M059J (cell line): ENCODE measurements at places on chromosomes 1 and 21.
A peak's percentile ranks its signal among the peaks of the same experiment; 100 is the strongest.

DNA sequence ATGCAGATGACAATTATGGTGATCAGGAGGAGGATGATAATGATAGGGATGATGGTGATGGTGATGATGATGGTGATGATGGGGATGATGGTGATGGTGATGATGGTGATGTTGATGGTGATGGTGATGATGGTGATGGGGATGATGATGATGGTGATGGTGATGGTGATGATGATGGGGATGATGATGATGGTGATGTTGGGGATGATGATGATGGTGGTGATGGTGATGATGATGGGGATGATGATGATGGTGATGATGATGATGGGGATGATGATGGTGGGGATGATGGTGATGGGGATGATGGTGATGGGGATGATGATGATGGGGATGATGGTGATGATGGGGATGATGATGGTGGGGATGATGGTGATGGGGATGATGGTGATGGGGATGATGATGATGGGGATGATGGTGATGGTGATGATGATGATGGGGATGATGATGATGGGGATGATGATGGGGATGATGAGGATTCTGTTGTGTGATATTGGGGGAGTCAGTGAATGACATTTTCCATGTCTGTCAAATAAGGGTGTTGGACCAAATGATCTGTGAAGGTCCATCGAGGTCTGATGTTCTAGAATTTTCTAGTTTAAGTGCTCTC lies 65.6 kb upstream of the RPL11 start:
- no peak for DNase-seq

GRCh38 chr1:118621839-118622238 lies 366.3 kb downstream of the TBX15 start:
- no peak for DNase-seq

GRCh38 chr1:110850627-110851026 lies 22.3 kb upstream of the CD53 start:
- no peak for DNase-seq

DNA sequence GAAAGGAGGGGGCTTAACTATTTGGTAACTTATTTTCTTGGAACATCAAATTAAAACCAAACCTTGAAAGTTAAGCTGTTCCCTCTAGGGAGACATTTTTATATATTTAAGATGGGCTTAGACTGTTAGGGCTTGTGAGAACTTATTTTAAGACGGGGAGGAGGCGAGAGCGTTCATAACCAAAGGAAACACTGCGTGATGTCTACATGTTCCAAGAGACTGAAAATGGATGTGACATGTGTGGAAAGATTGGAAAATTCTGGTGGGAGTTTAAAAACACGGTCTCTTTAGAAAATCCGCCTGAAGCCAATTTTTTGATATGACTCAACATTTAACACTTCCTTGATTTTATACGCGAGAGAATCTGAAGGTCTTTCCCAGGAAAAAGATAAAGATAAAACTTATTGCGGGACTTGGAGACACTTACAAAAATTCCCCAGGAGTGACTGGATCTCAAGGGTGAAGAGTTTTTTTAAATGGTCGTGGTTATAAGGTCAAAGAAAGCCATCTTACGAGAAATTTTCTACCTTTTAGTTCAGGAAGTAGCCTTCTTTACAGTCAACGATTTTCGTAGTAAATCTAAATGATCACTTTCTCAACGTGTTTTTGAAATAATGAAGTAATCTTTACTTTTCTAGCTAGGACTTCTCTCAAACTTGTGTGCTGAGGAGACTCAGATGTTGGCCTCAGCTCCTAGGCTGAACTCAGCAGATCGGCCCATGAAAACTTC lies 828 bp downstream of the PNRC2 start:
- DNase-seq: peak; percentile 68

DNA sequence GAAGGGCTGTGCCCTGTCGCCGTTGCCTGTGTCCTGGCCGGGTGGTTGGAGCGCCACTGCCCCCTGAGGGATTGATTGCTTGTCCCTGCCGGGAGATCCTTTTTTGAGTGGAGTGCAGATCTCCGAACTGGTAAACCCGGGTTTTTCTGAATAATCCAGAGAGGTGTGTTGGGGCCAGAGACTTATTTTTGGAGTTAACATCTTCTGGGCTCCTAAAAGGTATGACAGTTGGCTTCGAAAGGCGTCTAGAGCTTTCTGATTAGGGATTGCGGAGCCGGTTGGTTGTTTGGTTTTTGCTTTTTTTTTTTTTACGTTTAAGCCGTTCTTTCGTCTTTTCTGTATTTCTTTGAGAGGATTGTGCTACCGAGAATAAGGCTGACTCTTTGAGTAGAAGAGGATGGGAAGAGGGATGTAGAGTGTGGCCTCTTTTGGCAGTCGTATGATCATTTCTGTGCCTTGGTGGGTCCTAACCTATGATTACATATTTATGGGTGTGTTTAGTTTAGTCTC lies 756 bp downstream of the RLF start:
- no peak for DNase-seq

DNA sequence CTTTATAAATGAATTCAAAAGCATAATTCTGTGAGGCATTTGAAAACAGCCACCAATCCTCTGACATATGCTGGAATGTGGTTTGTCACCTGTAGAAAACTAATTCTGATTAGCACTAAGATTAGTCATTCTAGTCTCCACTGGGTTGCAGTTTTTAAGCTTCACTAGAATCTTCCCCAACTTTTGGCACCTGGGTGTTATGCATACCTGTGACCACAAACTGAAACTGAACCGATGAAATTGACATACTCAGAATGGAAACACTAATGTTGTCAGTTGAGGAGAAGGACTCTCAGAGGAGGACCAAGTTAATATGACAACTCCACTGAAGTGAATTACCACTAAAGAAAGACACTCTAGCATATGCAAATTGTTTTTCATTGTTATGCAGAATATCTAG lies 285.8 kb upstream of the NEGR1 start:
- no peak for DNase-seq

- no peak for DNase-seq
Observed at GRCh38 chr1:66402194-66402593, 131.8 kb upstream of the SGIP1 start.

DNA sequence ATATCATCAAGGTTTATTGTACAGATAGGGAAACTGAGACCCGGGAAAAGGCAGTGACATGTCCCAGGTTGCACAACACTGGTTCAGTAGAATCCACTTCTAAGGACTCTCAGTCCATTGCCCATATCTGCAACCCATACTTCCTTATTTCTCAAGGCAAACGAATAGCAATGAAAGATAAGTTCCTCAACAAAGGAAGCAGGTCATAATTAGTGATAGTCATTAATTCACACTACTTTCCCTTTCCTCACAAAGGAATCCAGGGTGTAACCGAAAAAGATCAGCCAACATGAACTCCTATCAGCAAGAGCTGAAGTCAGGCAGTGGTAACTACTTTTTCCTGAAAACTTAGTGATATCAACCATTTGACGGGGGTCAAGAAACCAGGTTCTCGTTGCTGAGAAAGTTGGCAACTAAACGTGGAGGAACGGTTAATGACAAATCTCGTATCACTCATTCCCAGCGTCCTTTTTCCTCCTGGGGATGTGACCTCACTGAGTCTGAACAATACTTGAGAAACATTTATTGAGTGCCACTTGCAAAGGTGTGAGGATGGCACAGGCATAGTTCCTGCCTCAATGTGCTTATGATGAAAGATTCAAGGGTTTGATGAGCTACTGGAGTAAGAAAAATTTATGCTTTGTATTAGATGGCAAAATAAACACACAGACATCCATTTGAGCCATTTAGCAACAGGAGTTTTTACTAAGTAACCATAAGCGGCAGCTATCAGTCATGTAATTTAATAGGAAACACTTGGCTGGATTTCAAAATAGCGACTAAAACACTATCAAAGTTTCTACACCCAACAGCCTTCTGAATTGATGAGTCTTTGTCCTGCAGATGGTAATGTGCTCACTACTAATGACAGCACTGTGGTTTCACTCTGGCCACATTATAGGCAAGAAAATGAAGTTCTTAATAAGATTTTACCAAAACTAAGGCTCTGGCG lies 82.3 kb downstream of the PLPP3 start:
- DNase-seq: no peak

DNA sequence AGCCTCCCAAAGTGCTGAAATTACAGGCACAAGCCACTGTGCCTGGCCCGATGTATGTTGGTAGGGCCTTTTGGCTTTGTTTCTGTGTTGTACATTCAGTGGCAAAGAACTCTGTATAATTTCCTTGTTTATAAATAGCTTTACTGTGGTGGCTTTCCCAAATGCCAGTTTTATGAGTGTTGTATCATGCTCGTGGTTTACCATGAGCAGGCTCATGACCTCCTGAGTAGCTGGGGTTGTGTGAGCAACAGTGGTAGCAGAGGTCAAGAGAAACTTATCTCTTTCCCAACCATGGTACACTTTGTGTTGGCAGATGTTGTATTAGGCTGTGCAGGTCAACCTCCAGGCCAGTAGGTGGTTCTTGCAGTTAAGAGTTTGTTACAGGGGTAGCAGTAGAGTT lies 420.4 kb upstream of the BEND5 start:
- no peak for DNase-seq

DNA sequence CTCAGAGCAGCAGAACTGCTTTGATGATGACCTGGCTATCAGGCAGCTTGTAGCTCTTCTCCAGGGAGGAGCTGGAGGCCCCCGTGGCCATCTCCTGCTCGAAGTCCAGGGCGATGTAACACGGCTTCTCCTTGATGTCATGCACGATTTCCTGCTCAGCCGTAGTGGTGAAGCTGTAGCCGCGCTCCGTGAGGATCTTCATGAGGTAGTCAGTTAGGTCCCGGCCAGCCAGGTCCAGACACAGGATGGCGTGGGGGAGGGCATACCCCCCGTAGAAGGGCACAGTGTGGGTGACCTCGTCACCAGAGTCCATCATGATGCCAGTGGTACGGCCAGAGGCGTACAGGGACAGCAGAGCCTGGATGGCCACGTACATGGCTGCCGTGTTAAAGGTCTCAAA lies 18.3 kb upstream of the TP53BP2 start:
- DNase-seq: no peak

DNA sequence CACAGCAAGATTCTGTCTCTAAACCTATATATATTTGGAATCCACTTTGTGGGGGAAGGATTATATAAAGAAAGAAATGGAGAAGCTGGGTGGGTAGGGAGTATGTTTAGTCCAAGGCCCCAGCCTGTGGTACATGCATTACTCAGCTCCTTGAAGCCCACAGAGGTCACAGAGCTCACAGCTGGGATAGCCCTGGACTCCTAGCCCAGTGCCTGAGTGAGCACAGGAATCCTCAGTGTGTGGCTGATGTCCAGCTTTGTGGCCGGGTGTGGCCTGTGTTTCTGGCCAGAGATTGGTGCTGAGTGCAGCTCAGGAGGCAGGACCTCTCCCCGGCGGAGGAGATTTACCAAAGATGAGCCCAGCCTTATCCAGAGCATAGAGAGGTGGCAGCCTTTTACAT lies 7.6 kb downstream of the CAPN9 start:
- peak; percentile 75 for DNase-seq

- no peak for DNase-seq
Observed at GRCh38 chr1:201253411-201253810, 29.9 kb upstream of the PKP1 start.

GRCh38 chr1:19084206-19084738 lies 125.8 kb downstream of the UBR4 start:
- DNase-seq: no peak

- no peak for DNase-seq
Observed at GRCh38 chr1:161420763-161421455, 53.2 kb upstream of the CFAP126 start.

GRCh38 chr1:61461406-61462384 lies 263.2 kb downstream of the TM2D1 start:
- DNase-seq: no peak

DNA sequence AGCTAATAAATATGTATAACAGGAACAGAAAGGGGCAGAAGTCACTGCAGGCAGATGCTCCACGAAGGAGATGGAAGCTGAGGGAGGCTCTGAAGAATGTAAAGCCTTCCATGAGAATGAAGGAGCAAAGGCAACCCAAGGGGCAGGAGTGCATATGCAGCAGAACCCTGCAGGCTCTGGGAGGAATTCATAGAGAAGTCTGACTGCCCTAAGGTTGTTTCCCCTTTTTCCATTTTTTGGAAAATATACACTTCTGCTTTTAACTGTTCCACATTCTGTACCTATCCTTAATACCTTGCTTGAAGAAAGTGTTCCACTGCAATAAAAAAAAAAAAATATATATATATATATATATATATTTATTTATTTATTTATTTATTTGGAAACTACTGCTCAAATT lies 69.6 kb downstream of the CD34 start:
- DNase-seq: no peak

GRCh38 chr21:43727519-43728153 lies 8.7 kb downstream of the PDXK start:
- DNase-seq: peak; percentile 52

DNA sequence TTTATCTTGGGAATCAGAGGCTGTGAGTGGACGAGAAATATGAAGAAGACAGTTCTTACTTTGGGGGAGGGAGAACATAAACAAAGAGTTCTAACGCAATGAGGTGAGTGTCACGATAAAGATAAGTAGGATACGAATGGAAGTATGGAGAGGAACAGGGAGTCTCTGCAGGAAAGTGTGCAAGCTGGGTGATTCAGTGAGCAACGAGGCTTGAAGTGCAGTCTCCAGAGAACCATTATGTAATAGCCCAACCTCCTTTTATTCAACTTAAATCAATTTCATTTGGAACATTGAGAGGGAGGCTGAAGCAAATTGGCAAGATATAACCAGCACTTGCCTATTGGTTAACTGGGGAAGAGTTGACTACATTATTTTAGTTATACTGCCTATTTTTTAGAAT lies 99.3 kb upstream of the PLD5 start:
- no peak for DNase-seq

GRCh38 chr1:1908506-1908791 lies 6.6 kb upstream of the CALML6 start:
- DNase-seq: peak; percentile 29

GRCh38 chr21:42682661-42683210 lies 29.3 kb downstream of the PDE9A start:
- DNase-seq: no peak

GRCh38 chr1:1604374-1605033 lies 4.6 kb upstream of the FNDC10 start:
- DNase-seq: no peak

GRCh38 chr1:97144527-97144926 lies 422.9 kb downstream of the PTBP2 start:
- DNase-seq: peak; percentile 85

- no peak for DNase-seq
Observed at GRCh38 chr1:115172270-115172669, 83.0 kb upstream of the TSPAN2 start.

- DNase-seq: no peak
Observed at GRCh38 chr1:62196086-62196690, 1.5 kb downstream of the L1TD1 start.

DNA sequence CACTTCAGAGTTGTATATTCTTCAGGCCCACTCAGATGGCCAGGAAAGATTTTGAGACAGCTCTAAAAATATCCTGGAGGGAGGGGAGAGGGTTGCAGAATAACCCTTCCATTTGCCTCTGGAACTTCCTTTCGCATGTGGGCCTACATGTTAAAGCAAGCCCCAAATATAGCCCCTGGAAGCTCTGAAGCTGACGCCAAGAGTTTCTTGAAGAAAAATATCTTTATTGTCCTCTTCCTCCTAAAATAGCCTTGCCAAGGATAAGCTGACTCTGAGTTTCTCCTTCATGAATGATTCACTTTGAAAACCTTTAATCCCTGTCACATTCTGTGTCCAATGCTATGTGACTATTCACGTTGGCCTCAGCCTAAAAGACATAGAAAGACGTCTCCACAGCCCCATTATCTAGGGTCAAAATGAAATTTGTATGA lies 6.4 kb downstream of the C1orf116 start:
- peak; percentile 67 for DNase-seq
